ENCODE measurements at places on chromosomes 12 and 14.

DNA sequence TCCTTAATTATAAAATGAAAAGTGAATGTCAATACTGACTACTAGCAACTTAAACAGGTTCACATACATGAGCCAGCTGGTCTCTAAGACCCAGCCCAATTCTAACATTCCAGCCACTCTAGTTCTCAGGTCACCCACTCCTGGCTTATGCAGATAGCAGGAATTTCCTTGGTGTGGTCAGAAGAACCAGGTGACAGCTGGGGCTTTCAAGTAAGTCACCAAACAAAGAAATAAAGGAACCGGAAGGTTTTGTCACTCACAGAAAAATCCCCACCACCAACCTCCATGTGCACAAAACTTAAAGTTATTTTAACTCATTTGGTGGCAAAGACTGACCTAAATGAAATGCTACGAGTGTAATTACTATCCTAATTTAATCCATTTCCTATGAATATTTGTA is 129.6 kb upstream of the CDKN3 start:
- DNase-seq: no peak

GRCh38 chr12:111434680-111435338 is 29.1 kb downstream of the SH2B3 start:
- peak; percentile 65 for DNase-seq

DNA sequence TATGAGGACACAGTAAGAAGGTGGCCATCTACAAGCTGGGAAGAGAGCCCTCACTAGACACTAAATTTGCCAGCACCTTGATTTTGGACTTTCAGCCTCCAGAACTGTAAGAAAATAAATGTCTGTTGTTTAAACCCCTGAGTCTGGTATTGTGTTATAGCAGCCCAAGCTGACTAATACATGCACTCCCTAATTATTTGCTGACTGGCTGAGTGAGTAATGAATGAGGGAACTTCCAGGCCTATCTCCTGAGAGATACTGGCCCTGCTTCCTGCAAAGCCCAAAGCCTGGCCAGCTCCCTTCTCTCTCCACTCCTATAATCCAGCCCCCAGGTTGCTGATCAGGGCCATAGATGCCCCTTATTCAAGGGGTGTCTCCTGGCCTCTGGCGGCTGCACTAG is 120.0 kb upstream of the NOS1 start:
- DNase-seq: no peak

DNA sequence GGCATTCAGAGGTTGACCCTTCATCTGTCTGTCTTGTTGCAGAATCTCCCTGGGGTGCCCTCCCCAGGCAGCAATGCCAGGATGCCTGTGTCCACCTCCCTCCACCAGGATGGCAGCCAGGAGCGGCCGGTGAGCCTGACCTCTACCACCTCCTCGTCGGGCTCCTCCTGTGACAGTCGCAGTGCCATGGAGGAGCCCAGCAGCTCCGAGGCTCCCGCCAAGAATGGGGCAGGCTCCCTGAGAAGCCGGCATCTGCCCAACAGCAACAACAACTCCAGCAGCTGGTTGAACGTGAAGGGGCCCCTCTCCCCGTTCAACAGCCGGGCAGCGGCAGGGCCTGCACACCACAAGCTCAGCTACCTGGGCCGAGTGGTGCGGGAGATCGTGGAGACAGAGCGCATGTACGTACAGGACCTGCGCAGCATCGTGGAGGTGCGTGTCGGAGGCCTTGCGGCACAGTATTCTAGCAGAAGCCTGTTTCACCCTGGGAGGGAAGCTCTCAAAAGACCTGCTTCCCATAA is 23.4 kb downstream of the PLEKHG3 start:
- DNase-seq: no peak

DNA sequence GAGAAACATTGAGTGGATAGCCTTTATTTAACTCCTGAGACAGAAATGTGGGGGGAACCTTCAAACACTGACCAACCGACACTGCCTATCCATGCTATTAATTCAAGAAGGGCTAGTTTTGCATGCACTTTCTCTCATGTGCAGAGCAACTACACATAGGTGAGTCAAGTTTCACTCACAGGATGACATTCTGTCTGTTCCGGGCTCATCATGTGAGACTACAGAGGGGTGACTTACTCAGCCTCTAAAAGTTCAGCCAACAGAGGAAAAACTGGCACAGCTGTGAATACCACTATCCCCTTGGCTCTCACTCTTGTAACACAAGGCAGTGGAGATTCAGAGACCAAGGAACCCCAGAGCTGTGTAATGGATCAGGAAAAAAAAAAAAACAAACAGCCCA is 13.3 kb downstream of the BEST3 start:
- DNase-seq: no peak

DNA sequence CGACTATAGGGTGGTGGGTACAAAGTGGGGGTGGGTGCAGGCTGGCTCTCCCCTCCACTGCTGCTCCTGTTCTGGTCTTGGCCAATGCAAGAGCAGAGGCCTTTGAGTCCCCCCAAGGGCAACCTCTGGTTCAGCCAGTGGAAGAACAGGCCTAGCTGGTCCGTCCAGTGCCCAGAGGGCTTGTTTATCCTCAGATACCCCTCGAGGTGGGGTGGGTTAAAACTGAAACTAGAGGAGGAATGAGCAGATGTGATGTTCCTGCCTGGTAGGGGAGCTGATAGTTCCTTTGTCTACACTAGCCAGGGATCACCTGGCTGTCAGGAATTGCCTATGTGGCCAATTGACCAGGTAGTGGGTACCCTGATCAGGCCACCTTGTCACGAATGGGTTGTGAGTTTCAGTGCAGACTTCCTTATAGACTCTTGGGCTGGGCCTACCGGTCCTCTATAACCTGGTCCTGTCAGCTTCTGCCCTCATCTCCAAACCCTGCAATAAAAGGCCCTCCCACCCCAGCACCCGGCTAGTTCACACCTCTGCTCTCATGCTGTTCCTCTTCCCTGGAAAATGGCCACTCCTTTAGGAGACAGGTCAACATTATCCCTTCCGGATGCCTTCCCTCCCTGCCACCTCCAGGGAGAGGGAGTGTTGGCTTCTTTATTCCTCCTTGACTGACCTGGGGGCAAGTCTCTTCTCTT is 10.7 kb upstream of the HSP90AA1 start:
- DNase-seq: no peak
